ENCODE measurements at places on chromosomes 7 and 10.

DNA sequence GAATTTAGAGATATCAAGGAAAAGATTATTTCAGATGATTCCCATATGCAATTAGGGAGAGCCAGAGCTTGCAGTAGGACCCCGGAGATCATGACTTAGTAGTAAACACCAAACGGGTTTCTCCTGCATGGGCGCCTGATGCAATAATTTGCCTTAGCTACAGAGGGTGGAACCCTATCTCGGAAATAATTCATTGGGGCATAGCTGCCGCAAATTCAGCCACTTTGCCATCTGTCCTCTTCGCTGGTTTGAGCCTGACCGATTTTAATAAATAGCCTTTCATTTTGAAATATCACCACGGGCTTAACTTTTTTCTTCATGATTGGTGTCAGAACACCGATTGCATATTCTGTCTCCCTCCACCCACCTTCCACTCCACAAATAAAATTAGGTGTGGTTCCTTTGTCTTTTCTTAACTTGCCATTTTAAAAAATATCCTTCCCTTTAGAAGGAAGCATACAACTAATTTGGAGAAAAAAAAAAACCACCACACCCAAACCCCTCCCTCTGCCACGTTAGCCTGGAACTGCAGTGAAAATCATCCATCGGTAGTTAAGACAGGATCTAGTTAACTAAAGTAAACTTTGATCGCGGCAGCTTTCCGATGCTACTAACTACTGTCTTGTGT lies 1.4 kb downstream of the GARS1 start:
- no peak for DNase-seq

DNA sequence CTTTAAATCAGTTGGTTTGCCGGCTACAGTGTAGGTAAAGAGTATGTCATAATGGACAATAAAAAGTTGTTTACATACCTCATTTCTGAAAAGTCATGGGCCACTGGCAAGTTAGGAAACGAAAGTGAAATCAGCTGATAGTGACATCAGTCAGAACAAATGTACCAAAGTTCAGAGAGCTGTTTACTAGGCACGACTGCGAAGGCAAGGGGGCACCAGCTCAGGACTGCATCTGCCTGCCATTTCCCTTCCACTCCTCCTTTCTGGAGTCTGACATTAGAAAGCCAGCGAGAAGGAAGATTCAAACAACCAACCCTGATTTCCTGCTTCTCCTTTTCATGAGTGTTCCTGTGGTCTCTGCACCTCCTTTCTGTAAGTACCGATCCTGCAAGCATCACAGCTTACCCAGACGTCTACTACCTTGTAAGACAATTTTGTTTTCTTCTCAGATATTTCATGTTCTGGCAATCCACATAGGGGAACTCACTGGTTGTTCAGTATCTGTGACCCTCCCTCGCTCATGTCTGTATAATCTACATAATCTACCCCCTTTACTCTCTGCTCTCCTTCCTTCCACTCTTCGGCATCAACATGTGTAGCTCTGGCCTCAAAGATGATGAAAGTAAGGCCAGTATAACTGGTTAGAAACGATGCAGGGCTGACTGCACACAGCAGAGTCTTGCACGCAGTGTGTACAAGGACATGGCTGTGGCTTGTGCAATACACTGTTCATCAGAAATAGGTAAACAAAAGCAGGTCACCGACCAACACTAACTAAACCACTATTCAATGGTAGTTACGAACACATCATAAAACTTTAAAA lies at the start of gene TMEM140:
TSS of gene TMEM140 (plus strand) at position 174 of the 823 bp plus-strand sequence. CDS start 16,370 bp downstream, outside the sequence.
- DNase-seq = no peak

DNA sequence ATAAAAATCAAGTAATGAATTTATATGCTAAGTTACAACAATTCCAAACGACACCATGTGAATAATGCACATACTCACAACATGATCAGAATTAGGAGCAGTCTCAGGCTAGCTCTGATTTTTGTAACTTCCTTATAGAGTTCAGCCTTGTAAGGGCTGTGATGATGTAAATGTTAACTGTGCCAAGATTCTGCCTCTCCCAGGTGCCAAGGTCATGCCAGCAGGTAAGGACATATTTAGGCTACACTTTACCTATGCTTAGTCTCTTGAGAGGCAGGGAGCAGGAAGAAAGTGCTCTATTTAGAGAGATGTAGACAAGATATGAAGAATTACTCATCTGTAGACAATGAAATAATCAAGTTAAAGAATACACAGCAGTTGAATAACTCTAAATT lies 53.6 kb upstream of the AGR3 start:
- no peak for DNase-seq

GRCh38 chr7:69823151-69823744 lies 225.0 kb downstream of the AUTS2 start:
- peak; percentile 93 for DNase-seq
